ENCODE measurements at places on chromosomes 5 and 9.

GRCh38 chr9:106700676-106701075, 162.3 kb upstream of the ZNF462 start:
- no peak for DNase-seq

GRCh38 chr5:156053056-156053455, 273.9 kb upstream of the SGCD start:
- DNase-seq, result no peak

GRCh38 chr5:374631-375335, 53.3 kb downstream of the AHRR start:
- DNase-seq, result no peak

- no peak for DNase-seq
Measured at GRCh38 chr5:57313716-57314115, 139.9 kb downstream of the GPBP1 start.

- no peak for DNase-seq
Measured at GRCh38 chr5:93642526-93642925, 59.5 kb downstream of the NR2F1 start.

GRCh38 chr5:142644640-142645361, 41.1 kb downstream of the FGF1 start:
- DNase-seq, result no peak

- DNase-seq, result no peak
Measured at GRCh38 chr5:157267761-157268480, 2.0 kb downstream of the CYFIP2 start.

GRCh38 chr9:600006-600405, 241.5 kb upstream of the DMRT1 start:
- no peak for DNase-seq

DNA sequence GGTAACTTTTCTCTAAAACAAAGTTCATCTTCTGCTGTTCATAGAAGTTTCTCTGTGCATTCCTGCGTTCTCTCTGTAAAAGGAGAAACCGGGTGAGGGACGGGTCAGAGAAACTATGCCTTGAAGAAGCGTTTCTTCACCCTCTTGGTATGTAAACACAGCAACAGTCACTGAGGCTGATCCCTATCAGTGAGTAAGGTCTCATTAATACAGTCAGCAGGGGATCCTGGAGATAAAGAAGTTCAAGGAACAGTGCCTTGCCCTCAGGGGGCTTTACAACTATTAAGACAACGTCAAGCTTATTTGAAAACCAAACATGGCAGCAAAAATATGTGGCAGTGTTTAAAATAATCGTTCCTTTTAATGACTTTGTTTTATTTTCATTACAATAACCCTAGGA, 202.9 kb upstream of the IL12B start:
- no peak for DNase-seq

DNA sequence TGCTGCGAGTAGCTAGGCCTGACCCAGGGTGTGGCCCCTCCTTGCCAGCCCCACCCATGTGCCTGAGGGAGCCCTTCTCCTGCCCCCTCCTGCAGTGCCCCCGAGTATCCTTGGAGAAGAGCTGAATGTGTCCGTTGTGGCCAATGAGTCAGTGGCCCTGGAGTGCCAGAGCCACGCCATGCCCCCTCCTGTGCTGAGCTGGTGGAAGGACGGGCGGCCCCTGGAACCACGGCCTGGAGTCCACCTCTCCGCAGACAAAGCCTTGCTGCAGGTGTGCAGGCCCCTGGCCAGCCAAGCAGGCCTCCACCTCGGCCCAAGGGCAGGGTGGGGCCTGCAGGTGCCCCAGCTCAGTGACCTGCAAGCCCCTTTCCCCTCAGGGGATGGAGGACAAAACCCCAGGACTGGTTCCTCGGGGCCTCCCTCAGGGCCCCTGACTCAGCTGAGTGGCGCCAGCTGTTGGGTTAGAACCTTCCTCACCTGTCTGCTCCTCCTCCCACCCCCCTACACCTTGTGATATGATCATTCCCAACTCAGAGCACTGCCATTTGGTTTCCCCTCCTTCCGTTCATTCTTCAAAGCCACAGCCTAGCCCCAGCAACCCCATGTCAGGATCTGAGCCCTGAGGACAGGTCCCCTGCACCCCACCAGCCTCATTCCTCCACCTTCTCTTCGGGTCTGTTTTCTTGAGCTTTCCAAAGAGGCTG, 80.0 kb upstream of the ASS1 start:
- no peak for DNase-seq

DNA sequence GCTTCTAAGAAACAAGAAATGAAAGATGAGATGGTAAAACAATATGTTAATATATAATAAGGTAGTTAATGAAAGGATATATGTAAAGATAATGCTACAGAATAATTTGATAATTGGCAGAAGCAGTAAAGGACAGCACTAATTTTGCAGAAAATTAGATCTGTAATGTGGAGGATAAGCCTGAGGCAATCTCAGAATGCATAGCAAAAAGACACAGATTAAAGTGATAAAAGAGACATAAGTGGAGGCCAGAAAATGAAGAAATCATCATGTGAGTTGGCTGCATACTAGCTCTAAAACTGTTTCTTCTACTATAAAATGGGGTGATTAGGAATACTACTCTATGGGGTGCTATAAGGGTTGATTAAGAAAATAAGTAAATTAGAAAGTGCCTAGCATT, 225.9 kb downstream of the SEC61B start:
- DNase-seq, result no peak

DNA sequence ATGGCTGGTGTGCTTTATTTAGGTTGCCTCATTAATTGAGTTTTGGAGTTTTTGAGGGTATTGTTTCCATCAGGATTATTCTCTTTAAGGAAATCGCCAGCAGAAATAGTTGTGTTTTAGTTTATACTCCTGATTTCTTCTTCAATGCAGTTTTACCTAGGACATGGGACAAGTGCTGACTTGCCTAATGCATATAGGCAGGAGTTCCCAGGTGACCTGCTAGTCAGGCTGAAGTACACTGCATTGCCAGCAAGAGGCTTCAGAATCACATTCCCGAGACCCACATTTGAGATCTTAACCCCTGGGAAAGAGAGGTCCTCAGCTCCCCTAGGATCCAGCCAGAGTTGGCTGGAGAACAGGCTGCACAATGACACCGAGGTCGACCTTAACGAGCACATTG, 1.5 kb upstream of the OR1N2 start:
- DNase-seq, result no peak

GRCh38 chr9:128747241-128747640, 23.3 kb upstream of the ZDHHC12 start:
- DNase-seq, result no peak

DNA sequence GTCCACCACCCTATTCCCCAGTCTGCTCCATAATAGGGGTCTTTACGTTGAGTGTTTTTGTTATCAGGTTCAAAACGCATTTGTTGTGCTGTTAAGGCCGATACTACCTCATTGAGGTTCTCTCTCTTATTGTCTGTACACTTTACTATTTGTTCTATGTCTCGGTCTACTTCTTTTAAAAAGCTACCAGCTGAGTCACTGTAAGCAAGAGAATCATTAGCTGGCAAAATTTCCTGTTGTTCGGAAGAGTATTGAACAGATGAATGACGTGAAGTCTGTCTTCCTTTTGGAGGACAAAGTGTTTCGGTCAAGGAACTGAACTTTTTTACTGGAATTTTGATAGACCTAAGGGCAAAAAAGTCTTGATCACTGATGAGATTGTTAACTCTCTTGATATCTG, 10.3 kb downstream of the LYSMD3 start:
- no peak for DNase-seq

DNA sequence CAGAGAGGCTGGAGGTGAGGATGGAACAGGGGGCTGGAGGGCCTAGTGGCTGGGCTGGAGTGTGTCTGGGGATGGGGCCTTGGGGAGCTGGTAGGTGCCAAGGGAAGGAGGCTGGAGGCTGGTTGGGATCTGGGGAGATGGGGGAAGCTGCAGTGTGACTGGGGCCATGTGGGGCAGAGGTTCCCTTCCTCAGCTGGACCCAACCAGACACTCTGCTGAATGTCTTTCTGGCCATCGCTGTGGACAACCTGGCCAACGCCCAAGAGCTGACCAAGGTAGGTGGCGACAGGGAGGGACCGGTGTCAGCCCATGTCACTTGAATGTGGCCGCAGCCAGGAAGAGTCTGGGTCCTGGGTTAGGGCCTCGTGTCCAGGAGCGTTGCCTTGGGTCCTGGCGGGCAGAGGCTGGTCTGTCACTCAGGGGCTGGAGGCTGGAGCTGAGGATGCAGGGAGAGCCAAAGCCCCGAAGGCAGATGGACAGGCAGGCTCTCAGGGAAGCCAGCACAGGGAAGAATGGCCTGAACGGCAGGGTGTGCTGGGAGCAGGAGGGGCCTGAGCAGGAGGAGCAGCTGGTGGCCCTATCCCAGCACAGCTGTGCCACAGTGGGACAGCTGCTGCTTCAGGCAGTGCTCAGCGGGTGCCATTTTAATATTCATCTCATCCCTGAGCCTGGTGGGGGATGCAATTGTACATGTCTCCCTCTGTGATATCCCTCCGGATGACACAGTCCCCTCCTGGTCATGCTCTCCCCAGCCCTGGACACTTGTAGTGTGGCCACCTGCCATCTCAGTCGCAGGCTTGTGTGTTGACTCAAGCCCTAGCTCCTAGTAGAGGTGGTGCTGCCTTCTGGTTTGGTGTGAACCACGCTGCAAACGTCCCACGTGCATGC, 132.5 kb downstream of the CACNA1B start:
- DNase-seq, result no peak

DNA sequence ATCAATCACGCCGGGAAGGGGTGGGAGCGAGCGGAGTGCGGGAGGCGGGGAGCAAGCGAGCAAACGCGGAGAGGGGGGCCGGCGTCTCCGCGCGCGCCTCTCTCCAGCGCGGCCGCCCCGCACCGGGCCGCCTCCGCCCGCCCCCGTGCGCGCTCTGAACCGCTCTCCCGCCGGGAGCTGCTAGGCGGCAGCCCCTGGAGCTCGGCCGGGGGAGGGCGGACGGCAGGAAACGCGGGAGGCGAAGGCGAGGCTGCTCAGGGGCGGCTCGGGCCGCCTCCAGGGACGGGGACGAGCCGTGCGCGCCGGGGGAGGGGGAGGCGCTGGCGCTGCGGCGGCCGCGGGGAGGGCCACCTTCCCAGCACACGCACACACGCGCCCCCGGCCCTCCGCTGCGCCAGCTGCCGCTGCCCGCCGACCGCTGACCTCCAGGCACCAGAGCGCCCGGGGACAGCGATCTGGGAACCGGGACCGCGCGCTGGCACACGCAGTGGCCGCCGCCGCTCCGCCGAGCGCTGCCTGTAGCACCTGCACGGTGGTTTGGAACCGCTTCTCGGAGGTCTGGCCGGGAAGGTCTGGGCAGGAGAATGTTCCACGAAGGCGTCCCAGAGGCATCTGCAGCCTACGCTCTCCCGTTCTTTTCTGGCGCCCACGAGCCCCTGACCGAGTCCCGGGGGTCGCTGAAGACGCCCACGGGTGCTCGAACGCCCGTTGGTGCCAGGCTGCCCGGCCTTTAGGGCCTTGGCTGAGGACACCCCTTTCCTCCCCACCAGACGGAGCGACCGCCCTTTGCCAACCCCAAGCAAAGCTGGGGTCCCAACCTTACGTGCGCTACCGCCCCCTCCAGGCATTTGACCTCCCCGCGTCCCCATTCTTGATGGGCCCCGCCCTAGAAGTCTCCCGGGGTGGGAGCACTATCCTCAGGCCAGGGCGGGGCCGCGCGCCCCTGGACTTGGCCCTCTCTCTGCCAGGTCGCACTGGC, at the start of gene GABBR2:
GABBR2 (minus strand) TSS at position 3 of the 979 bp plus-strand sequence. CDS start 198 bp downstream, outside the sequence.
- DNase-seq, result no peak

- DNase-seq, result no peak
Measured at GRCh38 chr9:129474740-129475404, 146.0 kb downstream of the C9orf50 start.

- no peak for DNase-seq
Measured at GRCh38 chr9:31745468-31745867, 639.0 kb upstream of the ACO1 start.

DNA sequence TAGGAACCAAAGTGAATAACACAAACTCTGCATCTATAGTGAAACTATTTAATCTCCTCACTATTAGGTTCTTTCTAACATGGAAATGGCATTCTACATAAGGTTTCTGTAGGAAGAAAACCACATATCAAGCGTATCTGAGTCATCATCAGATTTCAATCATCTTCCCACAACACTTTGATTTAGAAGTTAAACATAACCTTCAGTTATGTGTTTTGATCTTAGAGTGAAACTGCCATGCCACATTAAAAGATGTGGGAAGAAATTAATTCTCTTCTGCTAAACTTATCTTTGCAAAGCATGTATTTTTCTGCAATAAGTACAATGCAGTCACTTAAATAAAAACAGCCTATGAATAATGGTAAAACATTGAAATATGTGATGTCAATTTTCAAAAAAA, 55.0 kb downstream of the MEF2C start:
- peak; percentile 4 for DNase-seq

- no peak for DNase-seq
Measured at GRCh38 chr5:116664988-116665387, 90.4 kb upstream of the SEMA6A start.

GRCh38 chr9:97560851-97561250, 59.4 kb downstream of the TMOD1 start:
- no peak for DNase-seq

- DNase-seq, result no peak
Measured at GRCh38 chr5:153981905-153982605, 56.7 kb downstream of the FAM114A2 start.

DNA sequence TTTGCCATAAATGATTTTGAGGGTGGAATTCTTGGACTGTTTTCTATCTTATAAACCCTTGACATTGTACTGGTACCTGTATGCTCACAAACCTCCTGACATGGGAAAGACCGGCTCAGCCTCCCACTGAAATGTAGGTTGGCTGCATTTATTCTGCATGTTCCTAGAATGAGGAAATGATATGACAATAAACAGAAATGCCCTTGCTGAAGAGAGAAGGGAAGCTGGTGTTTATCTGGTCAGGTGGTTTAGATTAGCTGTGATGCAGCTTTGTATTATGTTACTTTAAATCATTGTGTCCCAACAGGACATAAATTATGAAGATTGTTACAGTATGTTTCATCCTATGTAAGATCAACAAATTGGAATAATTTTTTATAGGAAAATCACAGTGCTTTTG, 23.1 kb upstream of the CATSPER3 start:
- no peak for DNase-seq

- DNase-seq, result no peak
Measured at GRCh38 chr5:112684121-112684520, 53.6 kb upstream of the APC start.

GRCh38 chr5:10536931-10537579, 26.8 kb upstream of the ANKRD33B start:
- no peak for DNase-seq

- no peak for DNase-seq
Measured at GRCh38 chr5:61298580-61298979, 33.5 kb upstream of the ZSWIM6 start.

- DNase-seq, result no peak
Measured at GRCh38 chr5:127766676-127767335, 63.6 kb downstream of the CCDC192 start.

DNA sequence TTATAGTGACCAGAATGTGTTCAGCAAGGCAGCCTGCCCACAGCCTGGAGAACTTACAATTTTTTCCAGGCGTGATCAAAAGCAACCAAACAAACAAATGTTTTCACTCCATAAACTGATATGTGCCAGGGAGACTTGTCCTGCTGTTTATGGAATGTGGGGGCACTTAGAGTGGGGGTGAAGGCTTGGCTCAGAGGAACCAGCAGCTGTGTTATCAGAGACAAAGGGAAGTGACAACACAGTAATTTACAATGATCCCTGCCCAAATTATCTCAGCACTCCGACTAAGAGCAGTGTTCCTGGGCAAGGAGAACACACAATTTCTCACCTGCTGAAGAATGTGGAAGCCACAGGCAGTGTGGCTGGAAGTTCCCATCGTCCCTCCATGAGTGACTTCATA, 429.1 kb upstream of the IRX4 start:
- no peak for DNase-seq

GRCh38 chr9:15306068-15306756, 804 bp downstream of the TTC39B start:
- DNase-seq, result peak; percentile 38
